MCF 10A (cell line): ENCODE measurements at places on chromosomes 2 and 18.
A peak's percentile ranks its signal among the peaks of the same experiment; 100 is the strongest.

GRCh38 chr2:99821572-99821971 lies 320.8 kb downstream of the AFF3 start:
- DNase-seq, result no peak

DNA sequence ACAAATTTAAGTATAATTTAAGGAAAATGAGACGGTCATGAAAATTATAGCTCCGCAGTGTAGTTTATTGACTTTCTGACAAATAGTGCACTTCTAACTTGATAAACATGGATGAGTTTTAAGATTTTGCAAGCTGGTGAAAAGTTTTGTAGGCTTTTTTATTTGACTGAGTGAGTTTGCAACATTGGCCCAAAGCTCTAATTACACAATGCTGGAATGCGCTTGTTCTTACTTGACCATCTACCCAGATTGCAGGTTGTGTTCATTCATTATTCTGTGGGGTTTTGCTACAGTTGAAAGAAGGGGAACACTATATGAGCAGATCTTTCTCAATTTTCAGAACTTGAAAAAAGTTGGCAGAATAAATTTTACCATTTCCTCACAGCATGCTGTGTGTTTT lies 13.5 kb downstream of the SPOPL start:
- peak; percentile 25 for DNase-seq

DNA sequence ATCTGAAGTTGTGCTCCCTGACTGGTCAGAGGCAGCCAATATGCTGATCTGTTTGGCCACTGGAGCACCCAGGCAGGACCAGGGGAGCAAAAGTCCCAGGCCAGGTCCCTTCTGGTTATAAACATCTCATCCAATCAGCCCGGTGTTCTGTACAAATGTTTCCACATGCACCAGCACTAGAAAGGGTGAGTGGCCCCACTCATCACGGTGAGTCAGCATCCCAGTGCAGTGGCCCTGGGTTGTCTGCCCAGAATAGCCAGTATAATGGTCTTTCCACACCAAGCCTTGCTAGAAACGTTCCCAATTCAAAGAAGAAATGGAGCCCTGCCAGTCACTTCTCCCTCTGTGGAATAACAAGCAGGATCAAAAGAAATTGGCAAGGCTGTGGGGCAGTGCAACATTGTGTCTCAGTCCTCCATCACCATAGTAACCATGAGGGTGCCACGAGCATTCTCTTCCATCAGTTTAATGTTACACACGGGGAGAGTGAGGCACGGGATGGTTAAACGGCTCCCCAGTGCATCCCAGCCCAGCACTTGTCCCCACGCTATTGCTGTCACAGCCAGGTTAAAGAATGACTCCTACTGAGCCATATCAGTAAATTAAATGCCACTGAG lies 174.9 kb downstream of the SEPTIN10 start:
- DNase-seq, result peak; percentile 8

GRCh38 chr2:138827426-138828054 lies 47.4 kb upstream of the NXPH2 start:
- DNase-seq, result peak; percentile 80

DNA sequence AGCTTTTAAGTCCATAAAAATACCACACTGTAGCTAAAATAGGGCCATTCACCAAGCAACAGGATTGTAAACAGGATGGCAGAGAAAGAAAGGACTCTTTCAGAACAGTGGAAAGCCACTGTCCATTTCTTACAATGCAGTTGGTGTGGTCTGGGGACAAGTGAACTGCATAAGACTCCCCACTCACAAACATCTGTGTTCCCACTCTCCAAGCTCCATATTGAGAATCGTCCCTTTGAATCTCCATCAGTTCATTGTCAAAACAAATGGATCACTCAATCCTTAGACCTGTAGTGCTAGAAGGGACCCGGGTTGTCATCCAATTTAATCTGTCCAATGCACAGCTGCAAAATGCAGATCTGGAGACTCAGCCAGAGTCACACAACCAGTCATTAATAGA lies 347.4 kb upstream of the KLHL29 start:
- no peak for DNase-seq

DNA sequence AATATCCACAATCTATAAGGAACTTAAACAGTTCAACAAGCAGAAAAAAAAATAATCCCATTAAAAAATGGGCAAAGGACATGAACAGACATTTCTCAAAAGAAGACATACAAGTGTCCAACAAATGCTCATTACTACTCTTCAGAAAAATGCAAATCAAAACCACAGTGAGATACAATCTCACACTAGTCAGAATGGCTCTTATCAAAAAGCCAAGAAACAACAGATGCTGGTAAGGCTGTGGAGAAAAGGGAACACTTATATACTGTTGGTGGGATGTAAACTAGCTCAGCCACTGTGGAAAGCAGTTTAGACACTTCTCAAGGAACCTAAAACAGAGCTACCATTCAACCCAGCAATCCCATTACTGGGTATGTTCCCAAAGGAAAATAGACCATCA lies 7.2 kb upstream of the CRYGB start:
- DNase-seq, result no peak

GRCh38 chr2:1814616-1815015 lies 70.3 kb upstream of the PXDN start:
- no peak for DNase-seq

- no peak for DNase-seq
Observed at GRCh38 chr2:134190062-134190806, 63.6 kb upstream of the MGAT5 start.

DNA sequence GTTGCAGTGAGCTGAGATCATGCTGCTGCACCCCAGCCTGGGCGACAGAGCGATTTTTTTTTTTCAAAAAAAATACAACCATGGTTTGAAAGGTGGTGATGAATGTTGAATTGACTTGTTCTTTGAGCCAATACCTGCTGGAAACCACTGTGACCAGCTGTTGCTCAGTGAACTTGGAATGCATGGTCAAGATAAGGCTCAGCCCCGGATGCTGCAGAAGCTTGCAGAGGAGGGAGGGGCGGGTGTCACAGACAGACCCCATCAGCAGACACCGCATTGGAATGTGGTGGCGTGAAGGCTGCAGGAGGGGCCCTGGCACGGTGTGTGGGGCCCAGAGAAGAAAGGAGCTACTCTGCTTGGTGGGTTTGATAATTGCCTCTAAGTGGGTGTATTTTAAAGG lies 91.6 kb downstream of the ITGB1BP1 start:
- no peak for DNase-seq

- no peak for DNase-seq
Observed at GRCh38 chr18:50061876-50062517, 132.9 kb downstream of the MYO5B start.

DNA sequence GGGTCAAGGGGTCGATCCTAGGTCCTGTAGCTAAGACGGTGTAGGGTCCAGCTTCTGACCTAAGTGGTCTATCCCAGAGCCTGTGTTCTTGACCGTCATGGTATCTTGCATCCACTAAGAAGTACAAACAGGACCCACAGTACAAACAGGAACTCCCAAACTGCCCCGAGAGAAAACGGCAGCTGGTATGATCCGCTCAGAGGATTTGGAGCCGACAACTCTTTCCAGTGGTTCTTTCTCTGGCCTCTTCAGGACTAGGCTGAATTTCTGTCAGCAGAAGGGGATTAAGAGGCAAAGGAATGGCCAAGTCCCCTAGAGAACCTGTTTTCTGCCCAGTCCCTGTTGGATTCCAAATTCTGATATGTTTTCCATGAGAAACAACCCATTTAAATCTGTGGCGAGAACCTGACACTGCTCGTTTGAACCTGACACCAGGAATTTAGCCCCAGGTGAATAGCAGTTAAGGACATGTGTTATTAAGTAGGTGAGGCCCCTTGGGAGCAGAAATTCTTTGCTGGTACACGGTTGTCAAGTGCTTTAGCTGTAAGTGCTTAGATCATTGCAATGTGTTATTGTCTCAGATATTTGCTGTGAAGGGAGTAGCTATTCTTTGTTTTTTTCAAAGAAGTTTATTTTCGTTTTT lies 50.5 kb upstream of the TXNDC2 start:
- DNase-seq, result peak; percentile 16
